ENCODE measurements at places on chromosomes 13 and 19. TPM values are rescaled to one million over a fixed set of nuclear protein-coding genes. Genes with fewer than 3 reads are reported as not detected.

- no peak for DNase-seq
- H3K27ac ChIP-seq, result no peak overlapping the region
- H3K27me3 ChIP-seq, result no peaks in the 10 kb centered on the region
- no peak overlapping the region for H3K4me3 ChIP-seq
Measured at GRCh38 chr13:30148786-30149185, 158.6 kb downstream of the KATNAL1 start.

- no peak overlapping the region for H3K4me3 ChIP-seq
- H3K27ac ChIP-seq, result no peak overlapping the region
- DNase-seq, result peak; percentile 37
- no peaks in the 10 kb centered on the region for H3K4me1 ChIP-seq
Measured at GRCh38 chr19:27805848-27806247, 1407.1 kb downstream of the UQCRFS1 start.

- H3K27me3 ChIP-seq, result no peaks in the 10 kb centered on the region
- H3K27ac ChIP-seq, result no peak overlapping the region
- no peaks in the 10 kb centered on the region for H3K4me1 ChIP-seq
Measured at GRCh38 chr13:71871176-71871754, 4.3 kb upstream of the DACH1 start.

The ATP7B gene
- 18.7 TPM for total RNA-seq

The TTYH1 gene
- 226 TPM for total RNA-seq

DNA sequence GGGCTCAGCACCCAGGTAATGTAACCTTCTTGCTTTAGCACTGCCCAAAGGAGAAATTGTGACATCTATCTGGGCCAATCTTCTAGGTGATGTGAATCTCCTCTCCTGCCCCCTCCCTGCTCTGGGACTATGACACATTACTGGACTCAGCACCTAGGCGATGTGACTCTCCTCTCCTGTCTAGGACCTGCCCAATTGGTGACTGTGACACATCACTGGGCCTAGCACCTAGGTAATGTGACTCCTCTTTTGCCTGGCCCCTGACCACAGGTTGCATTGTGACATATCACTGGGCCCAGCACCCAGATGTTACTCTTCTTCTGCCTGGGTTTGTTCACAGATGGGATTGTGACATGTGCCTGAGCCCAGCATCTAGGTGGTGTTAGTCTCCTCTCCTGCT, 45.0 kb downstream of the ZNF85 start:
- no peak overlapping the region for H3K27ac ChIP-seq
- H3K27me3 ChIP-seq, result no peaks in the 10 kb centered on the region
- no peak overlapping the region for H3K4me3 ChIP-seq
- no peaks in the 10 kb centered on the region for H3K36me3 ChIP-seq
- no peak for DNase-seq
- no peaks in the 10 kb centered on the region for H3K4me1 ChIP-seq

The DNAJC15 gene
- 17.2 TPM for total RNA-seq

The HSH2D gene
- total RNA-seq, result 0.55 TPM

The LILRA5 gene
- total RNA-seq, result 1.2 TPM

The ESD gene
- 60.3 TPM for total RNA-seq

GRCh38 chr13:102620516-102620915, 23.7 kb downstream of the TPP2 start:
- H3K36me3 ChIP-seq, result no peaks in the 10 kb centered on the region
- H3K27me3 ChIP-seq, result no peaks in the 10 kb centered on the region
- no peaks in the 10 kb centered on the region for H3K4me1 ChIP-seq
- DNase-seq, result no peak
- no peak overlapping the region for H3K4me3 ChIP-seq

DNA sequence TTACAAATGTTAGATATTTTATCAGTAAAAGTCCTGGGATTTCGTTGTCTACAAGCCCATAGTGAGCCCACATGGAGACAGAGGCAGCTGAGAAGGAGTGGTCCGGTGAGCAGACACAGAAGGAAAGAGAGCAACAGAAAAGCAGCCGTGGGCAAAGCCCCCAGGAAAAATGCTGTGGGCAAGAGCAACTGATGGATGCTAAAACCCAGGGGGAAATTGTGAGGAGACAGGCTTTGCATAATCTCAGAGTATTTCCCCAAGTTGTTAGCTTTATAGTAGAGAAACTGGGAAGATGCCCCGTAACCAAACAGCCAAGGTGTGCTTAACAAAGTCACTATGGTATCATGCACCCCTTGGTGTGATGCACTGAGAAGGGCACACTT, 35.1 kb downstream of the GJA3 start:
- no peak for DNase-seq
- peaks cover 10% of the 10 kb centered on the region for H3K4me1 ChIP-seq
- H3K27ac ChIP-seq, result peak overlapping the region; percentile 9
- no peak overlapping the region for H3K4me3 ChIP-seq

DNA sequence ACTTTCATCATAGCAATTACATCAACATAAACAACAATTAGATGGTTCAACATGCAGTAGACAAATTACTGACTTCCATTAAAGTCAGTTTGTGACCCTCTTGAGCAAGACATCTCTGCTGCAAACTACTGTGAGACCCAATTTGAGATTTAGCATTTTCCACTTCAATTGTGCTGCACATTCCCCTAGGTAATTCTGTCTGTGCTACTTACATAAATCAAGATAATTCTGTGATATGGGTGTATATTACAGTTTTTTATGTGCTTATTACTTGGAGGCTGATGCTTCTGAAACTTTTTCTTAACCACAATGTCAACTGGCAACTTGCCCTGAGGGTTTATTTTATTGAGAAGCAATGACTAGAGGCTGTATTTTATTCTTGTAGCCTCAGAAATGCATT, 1714.4 kb downstream of the OLFM4 start:
- no peaks in the 10 kb centered on the region for H3K27me3 ChIP-seq
- no peak overlapping the region for H3K27ac ChIP-seq
- no peak overlapping the region for H3K4me3 ChIP-seq

DNA sequence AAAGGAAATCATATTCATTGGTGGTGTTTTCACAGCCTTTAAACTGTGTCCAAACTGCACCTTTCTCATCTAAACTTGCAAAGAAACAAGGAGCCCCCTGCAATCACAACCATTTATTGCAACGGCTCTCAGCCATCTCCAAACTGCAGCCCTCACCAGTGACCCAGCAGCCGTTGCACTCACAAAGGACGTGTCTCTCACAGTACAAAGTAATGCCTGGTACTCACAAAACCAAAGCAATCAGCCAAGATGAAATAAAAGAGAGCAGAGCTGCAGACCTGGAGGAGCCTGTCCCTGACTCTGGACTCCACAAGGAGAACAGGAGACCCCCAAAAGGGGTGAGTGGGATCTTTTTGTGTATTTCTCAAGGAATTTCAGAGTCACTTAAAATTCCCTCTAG, 20.2 kb upstream of the CEACAM21 start:
- H3K27me3 ChIP-seq, result no peaks in the 10 kb centered on the region
- H3K4me3 ChIP-seq, result no peak overlapping the region
- no peaks in the 10 kb centered on the region for H3K36me3 ChIP-seq
- H3K27ac ChIP-seq, result no peak overlapping the region

- H3K36me3 ChIP-seq, result no peaks in the 10 kb centered on the region
- DNase-seq, result no peak
- no peaks in the 10 kb centered on the region for H3K4me1 ChIP-seq
- no peaks in the 10 kb centered on the region for H3K27me3 ChIP-seq
Measured at GRCh38 chr13:48858122-48858902, 117.4 kb upstream of the FNDC3A start.

DNA sequence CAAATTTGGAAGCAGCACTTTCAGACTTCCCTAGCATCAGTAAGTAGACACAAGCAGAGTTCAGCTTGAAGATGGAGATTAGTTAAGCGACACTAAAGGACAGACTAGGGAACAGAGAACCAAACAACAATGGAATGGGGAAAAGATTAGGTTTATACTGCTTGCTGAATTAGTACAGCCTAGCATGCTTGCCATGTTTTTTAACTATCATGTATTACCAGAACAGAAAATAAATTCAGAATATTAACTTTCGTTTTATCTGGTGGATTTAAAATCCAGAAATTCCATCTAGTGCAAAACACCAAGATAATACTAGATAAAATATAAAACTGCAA, 451.5 kb upstream of the SLC10A2 start:
- H3K27me3 ChIP-seq, result no peaks in the 10 kb centered on the region
- no peaks in the 10 kb centered on the region for H3K4me1 ChIP-seq
- no peak overlapping the region for H3K4me3 ChIP-seq
- DNase-seq, result no peak
- no peak overlapping the region for H3K27ac ChIP-seq
- no peaks in the 10 kb centered on the region for H3K36me3 ChIP-seq

- H3K27ac ChIP-seq, result peak overlapping the region; percentile 65
- H3K4me1 ChIP-seq, result peaks cover 13% of the 10 kb centered on the region
- H3K4me3 ChIP-seq, result peak overlapping the region; percentile 73
- no peaks in the 10 kb centered on the region for H3K27me3 ChIP-seq
- DNase-seq, result peak; percentile 26
Measured at GRCh38 chr19:8209462-8210378, 550 bp downstream of the CERS4 start.

DNA sequence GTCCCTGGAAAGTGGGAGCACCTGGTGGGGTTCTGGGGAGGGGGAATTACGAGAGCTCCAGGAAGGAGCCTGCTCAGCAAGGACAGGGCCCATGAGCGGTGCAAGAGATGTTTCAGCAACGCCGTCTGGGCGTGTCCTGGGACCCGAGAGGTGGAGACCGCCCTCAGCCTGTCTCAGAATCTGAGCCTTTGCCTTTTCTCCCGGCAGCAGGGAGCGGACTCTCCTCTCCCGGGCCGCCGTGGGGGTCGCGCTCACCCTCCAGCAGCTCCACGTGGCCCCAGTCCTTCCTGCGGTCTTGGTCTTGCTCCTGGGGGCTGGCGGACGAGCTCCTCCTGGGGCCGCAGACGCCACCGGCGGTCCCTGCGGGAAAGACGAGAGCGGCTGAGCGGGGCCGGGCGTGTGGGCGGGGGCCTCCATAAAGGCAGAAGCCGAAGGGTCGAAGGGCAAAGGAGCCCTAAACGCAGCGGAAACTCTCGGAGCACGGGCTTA, 714 bp downstream of the POLRMT start:
- H3K36me3 ChIP-seq, result no peaks in the 10 kb centered on the region
- peak overlapping the region; percentile 74 for H3K27ac ChIP-seq
- no peaks in the 10 kb centered on the region for H3K27me3 ChIP-seq
- peaks cover 16% of the 10 kb centered on the region for H3K4me1 ChIP-seq

DNA sequence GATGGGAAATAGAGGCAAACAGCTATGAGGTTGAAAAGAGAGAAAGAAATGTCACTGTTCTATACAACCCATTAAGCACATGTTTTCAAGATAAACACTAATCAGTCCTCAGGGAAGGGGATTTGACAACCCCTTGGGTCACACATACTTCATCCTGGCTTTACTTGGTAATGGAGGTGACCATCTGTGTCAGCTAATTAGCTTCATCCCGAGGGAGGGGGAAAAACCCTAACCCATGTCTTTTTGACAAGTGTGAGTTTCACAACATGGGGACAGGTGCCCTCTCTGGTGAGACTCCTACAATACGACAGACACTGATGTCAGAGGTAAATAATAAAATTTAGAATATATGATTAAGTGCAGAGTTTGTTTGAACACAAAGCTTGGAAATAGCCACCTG, 43.1 kb downstream of the ZNF611 start:
- no peak overlapping the region for H3K4me3 ChIP-seq
- H3K27ac ChIP-seq, result no peak overlapping the region
- no peaks in the 10 kb centered on the region for H3K36me3 ChIP-seq
- no peak for DNase-seq
- no peaks in the 10 kb centered on the region for H3K27me3 ChIP-seq

DNA sequence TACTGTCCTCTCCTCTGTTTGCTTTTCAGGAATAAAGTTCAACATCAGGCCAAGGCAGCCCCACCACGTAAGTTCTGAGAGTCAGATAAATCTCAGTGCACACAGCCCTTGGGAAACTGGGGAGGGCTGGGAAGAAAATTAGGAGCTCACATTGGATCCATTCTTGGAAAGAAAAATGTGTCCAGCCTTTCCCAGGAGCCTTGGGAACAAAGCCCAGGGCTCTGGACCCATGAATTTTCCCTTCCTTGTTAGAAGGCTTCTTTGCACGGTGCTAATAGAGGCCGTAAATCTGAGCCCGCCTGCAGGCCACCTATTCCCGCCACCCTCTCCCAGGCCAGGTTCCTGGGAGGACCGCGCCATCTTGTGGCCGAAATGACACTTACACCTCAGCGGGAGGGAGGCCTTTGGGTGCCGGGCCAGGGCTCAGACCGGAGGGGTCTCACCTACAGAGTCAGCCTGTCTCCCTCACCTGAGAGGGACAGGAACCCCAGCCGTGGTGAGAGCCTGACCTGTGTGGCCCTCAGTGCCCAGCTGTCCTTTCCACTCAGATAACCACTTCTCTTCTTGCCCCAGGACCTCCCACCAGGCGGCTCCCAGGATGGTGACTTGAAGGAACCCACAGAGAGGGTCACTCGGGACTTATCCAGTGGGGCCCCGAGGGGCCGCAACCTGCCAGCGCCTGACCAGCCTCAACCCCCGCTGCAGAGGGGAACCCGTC, 25.1 kb upstream of the KCTD15 start:
- H3K4me3 ChIP-seq, result no peak overlapping the region
- no peak overlapping the region for H3K27ac ChIP-seq
- no peaks in the 10 kb centered on the region for H3K36me3 ChIP-seq
- peaks cover 3% of the 10 kb centered on the region for H3K4me1 ChIP-seq
- H3K27me3 ChIP-seq, result no peaks in the 10 kb centered on the region

GRCh38 chr19:7287722-7288121, 6.5 kb downstream of the INSR start:
- peaks cover 2% of the 10 kb centered on the region for H3K4me1 ChIP-seq
- no peaks in the 10 kb centered on the region for H3K27me3 ChIP-seq
- H3K36me3 ChIP-seq, result no peaks in the 10 kb centered on the region
- DNase-seq, result no peak
- H3K27ac ChIP-seq, result no peak overlapping the region
- H3K4me3 ChIP-seq, result no peak overlapping the region

DNA sequence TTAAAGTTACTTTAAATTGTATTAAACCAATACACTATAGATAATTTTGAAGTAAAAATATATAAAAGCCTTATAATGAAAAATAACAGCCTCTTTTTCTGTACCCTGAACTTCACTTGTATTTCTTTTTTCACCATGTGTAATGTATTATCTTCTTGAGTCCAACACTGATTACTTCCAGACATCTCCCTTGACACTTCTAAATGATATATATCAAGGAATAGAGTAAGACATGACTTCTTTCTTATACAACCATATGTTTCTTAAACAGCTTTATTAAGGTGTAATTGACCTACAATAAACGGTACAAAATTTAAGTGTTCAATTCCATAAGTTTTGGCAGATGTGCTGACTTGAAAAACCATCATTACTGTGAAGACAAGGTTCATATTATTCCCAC, 531.9 kb downstream of the OLFM4 start:
- no peak overlapping the region for H3K27ac ChIP-seq
- DNase-seq, result no peak
- H3K36me3 ChIP-seq, result no peaks in the 10 kb centered on the region
- H3K4me1 ChIP-seq, result no peaks in the 10 kb centered on the region
- H3K27me3 ChIP-seq, result no peaks in the 10 kb centered on the region
- H3K4me3 ChIP-seq, result no peak overlapping the region

- H3K27ac ChIP-seq, result no peak overlapping the region
- H3K4me3 ChIP-seq, result no peak overlapping the region
- H3K4me1 ChIP-seq, result no peaks in the 10 kb centered on the region
Measured at GRCh38 chr13:22012686-22013085, 341.8 kb downstream of the FGF9 start.

The SMIM44 gene
- total RNA-seq, result not detected

Data from testis (tissue), 5 donors.